Activated CD4-positive, alpha-beta T cell treated with anti-CD3 and anti-CD28 coated beads, Interleukin-2, amount 10 ng/mL, durations not matched to agents 24 days and 14 days (primary cell): ENCODE measurements at places on chromosomes 4 and X. TPM values are rescaled to one million over a fixed set of nuclear protein-coding genes. Genes with fewer than 3 reads are reported as not detected.
A peak's percentile ranks its signal among the peaks of the same experiment; 100 is the strongest.

Gene TMPRSS11F
- not detected in 2 replicates for total RNA-seq

Gene GAB1
- 0.65 and 0.76 TPM in 2 replicates for total RNA-seq

Gene TBX22
- not detected in 2 replicates for total RNA-seq

Gene FHIP1A
- total RNA-seq, result not detected in 2 replicates

Gene AR
- 0.05 TPM in 1 of 2 replicates, not detected in the other for total RNA-seq

GRCh38 chr4:29653221-29653620, 1066.9 kb upstream of the PCDH7 start:
- H3K27me3 ChIP-seq, result no peaks in the 10 kb centered on the region
- no peaks in the 10 kb centered on the region for H3K4me1 ChIP-seq
- no peak overlapping the region for H3K27ac ChIP-seq
- no peaks in the 10 kb centered on the region for H3K36me3 ChIP-seq
- no peak overlapping the region for H3K4me3 ChIP-seq

- H3K4me1 ChIP-seq, result no peaks in the 10 kb centered on the region
- H3K27me3 ChIP-seq, result no peaks in the 10 kb centered on the region
- DNase-seq, result no peak
- no peak overlapping the region for H3K4me3 ChIP-seq
Measured at GRCh38 chrX:96721354-96721753, 36.7 kb downstream of the DIAPH2 start.

DNA sequence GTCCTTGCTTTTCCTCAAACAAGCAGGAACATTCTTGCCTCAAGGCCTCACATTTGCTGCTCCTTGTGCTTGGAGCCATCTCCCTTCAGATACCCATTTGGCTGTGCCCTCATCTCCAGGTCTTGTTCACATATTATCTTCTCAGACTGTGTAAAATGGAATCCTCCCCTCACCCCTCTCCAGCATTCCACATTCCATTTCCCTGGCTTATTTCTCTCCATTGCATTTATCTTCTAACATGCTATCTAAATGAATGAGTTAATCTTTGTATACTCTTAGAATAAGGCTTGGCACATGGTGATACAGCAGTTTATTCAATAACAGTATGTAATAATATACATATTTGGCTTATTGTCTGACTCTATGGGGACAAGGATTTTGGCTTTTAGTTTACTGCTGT, 8.8 kb upstream of the GALNT7 start:
- H3K27me3 ChIP-seq, result no peaks in the 10 kb centered on the region
- no peak overlapping the region for H3K4me3 ChIP-seq
- peaks cover 2% of the 10 kb centered on the region for H3K36me3 ChIP-seq
- H3K4me1 ChIP-seq, result no peaks in the 10 kb centered on the region
- peak; percentile 22 for DNase-seq
